ENCODE measurements at places on chromosomes 13 and 19. TPM values are rescaled to one million over a fixed set of nuclear protein-coding genes. Genes with fewer than 3 reads are reported as not detected.

The LMTK3 gene
- not detected for total RNA-seq

The SHISA7 gene
- total RNA-seq, result not detected

The GPR4 gene
- 0.53 TPM for total RNA-seq

The LILRB3 gene
- not detected for total RNA-seq

The SHKBP1 gene
- 77.6 TPM for total RNA-seq

The PTGIR gene
- total RNA-seq, result 5.0 TPM

The ERICH6B gene
- not detected for total RNA-seq

The ZNF71 gene
- 3.5 TPM for total RNA-seq

The STOML3 gene
- total RNA-seq, result not detected

The CEBPA gene
- not detected for total RNA-seq

The OR4F17 gene
- total RNA-seq, result not detected

The TBXA2R gene
- total RNA-seq, result 8.6 TPM

The NLRP5 gene
- not detected for total RNA-seq

The PGPEP1 gene
- total RNA-seq, result 22.0 TPM

Measured in myometrial cell (primary cell).